Posterior cingulate gyrus (tissue), 11 donors: ENCODE measurements at places on chromosomes 12 and 14.

DNA sequence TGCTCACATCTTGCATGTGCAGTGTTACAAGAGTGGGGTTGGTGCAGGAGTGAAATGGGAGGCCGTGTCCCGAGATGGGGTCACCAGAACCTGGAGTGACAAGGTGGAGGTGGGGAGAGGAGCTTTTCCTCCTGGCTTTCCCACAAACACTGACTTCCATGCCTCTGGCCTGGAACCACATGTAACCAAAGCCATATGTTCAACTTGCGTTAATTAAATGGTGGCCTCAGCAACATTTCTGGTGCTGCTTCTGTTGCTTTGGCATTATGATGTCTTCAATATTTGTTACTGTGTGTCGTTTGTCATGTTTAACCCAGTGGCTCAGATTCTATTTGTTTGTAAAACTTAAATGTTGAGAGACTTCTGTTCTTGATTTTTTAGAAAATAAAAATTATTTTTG lies 110.2 kb downstream of the VCPKMT start:
- DNase-seq: no peak

- no peak for DNase-seq
These were observed 13.3 kb downstream of the SBNO1 start for GRCh38 chr12:123351349-123351748.

DNA sequence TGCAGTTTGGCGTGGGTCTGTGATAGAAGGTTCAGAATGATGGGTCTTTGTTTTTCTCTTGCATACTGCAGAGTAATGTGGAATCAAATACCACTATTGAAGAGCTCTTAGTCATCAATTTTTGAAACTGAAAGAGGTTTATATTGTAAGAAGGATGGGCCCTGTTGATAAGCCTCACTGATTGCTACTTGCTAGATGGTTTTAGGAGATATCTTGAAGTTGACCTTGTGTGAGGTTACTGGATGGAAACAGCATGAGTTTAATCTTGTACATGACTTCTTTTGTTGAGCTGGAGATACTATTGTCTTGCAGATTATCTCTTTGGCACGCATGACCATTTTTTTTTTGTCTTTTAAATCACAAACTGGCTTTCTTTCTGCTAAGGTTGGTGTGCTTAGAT lies 13.8 kb downstream of the BICD1 start:
- no peak for DNase-seq

- DNase-seq: no peak
These were observed 15.5 kb upstream of the CYP46A1 start for GRCh38 chr14:99668307-99669295.

- peak; percentile 95 for DNase-seq
These were observed 51.1 kb upstream of the CRACR2A start for GRCh38 chr12:3803865-3804472.

DNA sequence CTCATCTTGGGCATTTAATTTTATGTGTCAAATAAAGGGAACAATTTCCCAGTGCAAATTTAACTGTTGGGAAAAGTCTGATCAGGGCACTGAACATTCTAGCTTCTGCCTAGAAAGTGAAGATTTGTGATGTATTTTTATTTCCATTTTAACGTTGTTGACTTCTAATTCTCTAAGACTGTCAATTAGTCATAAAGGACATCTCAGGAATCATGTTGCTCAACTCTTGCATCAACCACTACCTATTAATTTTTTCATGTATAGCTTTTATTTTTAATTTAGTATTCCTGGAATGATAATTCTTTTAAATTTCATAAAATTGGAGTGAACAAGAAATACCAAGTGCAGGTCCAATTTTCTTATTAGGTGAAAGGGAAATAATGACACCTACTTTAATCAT lies 87.9 kb upstream of the METAP2 start:
- DNase-seq: no peak

DNA sequence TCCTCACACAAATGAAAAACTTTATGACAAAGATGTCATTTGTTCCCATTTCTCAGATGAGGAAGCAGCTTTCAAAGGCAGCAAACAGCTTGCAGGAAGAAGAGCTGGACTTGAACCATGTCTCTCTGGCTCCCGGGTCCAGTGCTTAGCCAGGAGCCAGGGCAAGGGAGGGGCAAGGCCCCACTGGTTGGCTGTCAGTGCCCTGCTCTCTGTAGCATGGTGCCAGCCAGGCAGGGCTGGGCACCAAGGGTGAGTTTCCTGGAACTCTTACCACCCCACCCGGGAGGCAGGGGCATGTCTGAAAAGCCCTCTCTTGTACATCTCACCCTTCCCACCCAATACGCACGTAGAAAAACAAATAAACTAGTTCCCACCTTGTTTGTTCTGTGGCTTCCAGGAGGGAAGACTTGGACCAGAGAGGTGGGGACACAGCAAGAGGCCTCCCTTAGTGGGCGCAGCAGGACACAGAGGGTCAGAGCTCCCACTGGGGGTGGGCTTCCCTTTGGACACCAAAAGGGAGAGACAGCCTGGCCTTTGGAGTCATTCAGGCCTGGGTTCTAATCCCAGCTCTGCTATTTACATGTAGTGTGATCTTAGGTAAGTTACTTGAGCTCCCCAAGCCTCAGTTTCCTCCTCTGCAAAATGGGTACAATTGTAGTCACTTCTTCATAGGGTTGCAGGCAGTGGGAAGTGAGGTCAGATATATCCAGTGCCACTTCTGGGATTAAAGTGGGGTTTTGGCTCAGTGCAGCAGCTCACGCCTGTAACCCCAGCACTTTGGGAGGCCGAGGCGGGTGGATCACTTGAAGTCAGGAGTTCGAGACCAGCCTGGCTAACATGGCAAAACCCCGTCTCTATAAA lies 17.2 kb downstream of the TRPV4 start:
- no peak for DNase-seq

DNA sequence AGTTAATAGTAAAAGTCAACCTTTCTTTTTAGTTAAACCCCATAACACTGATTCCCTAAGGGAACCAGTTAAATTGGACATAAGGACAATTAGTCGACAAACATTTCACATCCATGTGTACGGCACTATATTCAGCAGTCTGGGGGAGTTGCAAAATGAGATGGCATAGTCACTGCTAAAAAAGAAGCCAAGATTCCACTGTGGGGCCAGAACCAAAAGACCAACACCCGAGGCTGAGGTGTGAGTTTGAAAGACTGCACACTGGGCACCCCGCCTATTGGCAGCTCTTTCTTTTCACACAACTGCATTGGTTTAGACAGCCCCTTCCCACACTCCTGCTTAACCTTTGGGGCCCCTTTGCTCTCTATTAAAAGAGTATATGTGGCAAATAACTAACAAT lies 16.7 kb downstream of the SETD3 start:
- no peak for DNase-seq

DNA sequence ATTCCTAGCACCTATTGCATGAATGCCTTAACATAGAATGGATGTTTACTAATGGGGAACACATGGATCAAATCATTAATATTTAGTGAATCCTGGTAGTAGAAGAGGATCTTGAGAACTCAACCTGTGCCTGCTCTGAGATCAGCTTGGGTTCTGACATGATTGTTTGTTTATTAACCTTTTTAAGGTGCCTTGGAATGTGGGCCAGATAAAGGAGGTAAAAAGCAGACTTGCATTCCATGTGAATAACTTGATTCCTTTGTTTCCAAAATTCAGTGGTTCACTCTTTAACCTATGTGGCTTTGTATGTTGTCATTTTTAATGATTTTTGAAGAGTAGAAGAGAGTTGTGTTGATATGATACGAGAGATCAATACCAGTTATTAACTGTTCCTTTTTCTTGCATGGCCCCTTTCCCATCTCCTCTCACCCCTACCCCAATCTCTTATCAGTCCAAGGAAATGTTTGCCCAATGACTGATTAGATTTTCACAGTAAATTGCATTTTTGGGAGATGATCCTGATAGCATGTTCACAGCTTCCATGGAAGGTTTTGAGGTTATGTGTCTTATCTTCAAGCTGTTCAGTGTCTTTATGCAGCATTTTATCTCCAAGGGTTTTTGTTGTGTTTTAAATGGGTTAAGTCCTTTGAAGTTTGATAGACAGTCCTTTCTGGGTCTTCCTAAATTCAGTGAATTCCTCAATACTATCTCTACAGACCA lies 193.7 kb upstream of the FRMD6 start:
- DNase-seq: no peak

- no peak for DNase-seq
These were observed 213.6 kb downstream of the ERC1 start for GRCh38 chr12:1204581-1205121.

GRCh38 chr14:100305324-100306100 lies 732 bp downstream of the SLC25A29 start:
- no peak for DNase-seq

DNA sequence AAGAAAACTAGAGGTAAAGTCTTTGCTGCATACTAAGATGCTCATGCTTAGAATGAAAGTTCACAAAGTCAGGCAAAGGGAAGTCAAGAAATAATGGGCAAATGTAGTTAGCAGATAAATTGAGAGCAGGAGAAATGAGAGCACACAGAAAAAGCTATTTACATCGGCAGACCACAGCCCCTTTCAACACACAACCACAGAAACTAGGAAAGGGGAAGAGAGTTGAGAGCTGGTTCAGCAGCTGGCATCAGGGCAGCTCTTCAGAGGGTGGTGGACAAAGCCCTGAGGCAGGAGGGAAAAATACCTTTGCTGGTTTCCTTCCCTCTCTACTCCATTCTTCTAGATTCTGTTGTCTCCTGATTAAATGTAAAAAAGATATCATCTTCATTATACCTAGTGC lies 95.4 kb upstream of the ANO4 start:
- DNase-seq: no peak

DNA sequence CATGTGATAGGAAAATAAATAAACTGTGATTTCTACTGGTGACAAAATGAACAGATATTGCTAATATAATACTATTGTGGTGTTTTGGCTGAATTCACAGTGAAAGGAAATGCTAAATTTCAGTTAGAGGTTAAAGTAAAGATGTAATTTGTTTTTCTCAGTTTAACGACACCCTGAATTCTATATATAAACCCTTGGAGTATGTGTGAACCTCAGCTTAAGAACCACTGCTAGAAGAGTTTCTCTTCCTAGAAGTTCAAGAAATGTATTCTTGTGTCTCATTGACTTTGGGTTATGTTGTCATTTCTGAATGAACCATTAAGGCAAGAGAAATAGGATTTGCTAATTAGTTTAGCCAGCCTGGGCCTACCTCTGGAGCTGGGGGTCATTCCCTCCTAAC lies 8.2 kb downstream of the FBXO34 start:
- no peak for DNase-seq

- no peak for DNase-seq
These were observed 232.6 kb downstream of the FLRT2 start for GRCh38 chr14:85762526-85762925.

DNA sequence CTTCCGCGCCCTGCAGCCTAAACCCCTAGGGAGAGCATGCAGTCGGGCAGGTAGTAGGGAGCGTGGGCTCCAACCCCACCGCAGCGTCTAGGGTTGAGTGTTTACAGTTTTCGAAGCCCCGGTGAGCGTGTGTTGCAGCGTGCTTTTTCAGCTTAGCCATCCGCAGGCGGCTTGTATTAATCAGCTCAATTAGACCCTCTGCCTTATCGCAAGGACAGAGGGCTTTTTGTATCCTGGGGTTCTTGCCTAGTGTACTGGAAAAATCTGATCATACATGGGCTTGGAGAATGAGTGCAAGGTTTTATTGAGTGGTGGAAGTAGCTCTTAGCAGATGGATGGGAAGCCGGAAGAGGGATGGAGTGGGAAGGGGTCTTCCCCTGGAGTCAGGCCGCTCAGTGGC lies 44.4 kb upstream of the GNG2 start:
- DNase-seq: no peak

GRCh38 chr12:123512838-123513665 lies 20.5 kb downstream of the RILPL1 start:
- no peak for DNase-seq

DNA sequence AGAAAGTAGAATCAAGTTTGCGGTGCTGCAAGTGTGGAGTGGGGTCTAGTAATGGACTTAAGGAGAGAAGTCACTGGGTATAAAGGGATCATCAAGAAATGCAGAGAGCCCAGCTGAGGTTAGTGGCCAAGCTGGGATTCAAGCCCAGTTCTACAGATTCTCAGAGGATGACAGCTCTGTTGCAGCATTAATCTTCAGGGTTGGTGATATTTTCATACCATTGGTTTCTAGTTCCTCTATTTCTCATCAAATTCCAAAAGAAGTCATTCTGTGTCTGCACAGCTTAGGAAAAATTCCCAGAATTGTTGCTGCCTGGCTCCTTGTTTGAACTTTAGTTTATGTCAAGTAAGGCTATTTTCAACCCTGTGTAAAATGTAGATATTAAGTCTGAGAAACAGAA lies 169.5 kb upstream of the NTF3 start:
- DNase-seq: no peak

- DNase-seq: no peak
These were observed 226.0 kb upstream of the PDE3A start for GRCh38 chr12:20142316-20142715.

GRCh38 chr14:99475660-99476059 lies 5.0 kb downstream of the SETD3 start:
- DNase-seq: no peak

GRCh38 chr12:56020423-56021184 lies at the start of gene IKZF4:
IKZF4 (plus strand) TSS chr12:56021043; CDS start chr12:56021494, 451 bp downstream.
- no peak for DNase-seq

GRCh38 chr14:61563880-61564617 lies 131.3 kb upstream of the HIF1A start:
- DNase-seq: no peak

DNA sequence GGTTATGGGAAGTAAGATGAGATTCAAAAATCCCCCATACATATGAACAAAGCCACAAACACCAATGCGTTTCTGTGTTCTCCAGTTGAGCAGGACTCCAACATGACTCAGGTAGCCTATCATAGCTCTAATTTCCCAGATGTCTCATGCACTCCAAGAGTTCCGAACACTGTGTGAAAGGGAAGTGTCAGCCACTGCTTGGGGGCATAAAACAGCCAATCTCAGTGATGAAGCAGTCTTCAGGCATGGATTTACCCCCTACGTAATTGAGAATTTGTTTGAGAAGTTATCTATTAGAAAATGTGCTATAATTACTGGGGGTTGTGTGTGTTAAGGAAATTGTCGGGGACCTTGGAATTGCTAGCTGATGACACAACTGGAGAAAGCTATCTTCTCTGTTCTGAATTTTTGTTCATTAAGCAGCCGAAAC lies 153.9 kb upstream of the AVPR1A start:
- no peak for DNase-seq

DNA sequence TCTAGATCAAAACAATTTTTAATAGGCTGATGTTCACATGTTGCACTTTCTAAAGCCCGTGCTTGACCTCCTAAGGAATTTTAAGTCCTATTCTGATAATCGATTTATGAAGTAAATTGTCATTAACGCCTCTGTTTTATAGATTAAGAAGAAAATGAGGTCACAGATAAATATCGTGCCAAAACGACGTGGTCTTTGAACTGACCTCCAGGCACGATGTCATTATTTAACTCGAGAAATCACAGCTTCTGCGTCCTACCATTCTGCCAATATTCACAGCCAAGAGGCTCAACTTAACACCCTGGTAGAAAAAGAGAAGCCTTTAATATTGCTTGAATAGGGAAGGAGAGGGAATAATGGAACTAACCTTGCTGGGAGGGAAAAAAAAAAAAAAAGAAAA lies 888 bp upstream of the EEA1 start:
- DNase-seq: no peak

GRCh38 chr12:52284562-52285171 lies 6.7 kb downstream of the KRT81 start:
- DNase-seq: no peak
